ENCODE measurements at places on chromosomes 6 and 20.

DNA sequence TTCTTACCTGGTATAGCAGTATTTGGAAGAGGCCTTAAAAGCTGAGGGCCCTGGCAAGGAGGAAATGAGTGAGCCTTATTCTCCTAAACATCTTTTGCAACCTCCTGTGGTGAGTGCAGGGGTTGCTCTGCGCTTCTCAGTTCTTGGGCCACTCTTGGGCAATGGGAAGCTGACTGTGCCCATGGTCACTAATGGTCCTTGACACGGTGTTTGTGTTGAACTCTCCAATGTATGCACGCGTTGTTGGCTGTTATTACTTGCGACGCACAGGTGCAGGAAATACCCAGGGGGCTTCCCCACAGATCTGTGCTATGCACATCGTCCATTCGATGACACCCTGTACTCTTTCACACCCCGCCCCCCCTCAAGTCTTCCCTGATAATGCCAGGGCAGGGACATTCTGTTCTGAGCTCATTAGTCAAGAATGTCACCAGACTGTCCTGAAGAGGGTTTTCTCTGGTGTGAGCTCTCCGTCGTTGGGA, 79.7 kb downstream of the EDN1 start:
- DNase-seq = no peak

DNA sequence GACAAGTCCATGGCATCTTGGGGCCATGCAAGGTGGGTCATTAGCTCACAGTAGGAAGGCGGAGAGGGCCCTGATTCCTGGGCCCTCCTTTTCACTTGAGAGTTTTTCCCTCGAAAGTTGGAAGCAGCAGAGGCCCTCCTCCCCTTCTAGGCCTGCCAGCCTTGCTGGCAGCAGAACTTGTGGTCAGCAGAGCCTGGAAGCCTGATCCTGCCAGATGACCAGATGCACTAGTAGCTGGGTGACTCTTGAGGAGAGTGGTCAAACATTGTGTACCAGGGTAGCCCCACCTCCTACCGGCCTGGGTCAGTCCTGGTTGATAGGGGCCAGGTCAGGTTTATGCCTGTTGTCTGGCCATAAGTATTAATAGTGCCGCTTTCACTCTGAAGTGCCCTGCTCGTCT, 3.8 kb upstream of the HMGA1 start:
- DNase-seq = no peak

- DNase-seq = no peak
These were observed 26.7 kb downstream of the TNFAIP3 start for GRCh38 chr6:137893726-137894125.

- no peak for DNase-seq
These were observed 29.1 kb downstream of the ARHGAP40 start for GRCh38 chr20:38630727-38631126.

- DNase-seq = no peak
These were observed 621.1 kb upstream of the ADGRB3 start for GRCh38 chr6:68013780-68014515.

- no peak for DNase-seq
These were observed 57.6 kb upstream of the JAG1 start for GRCh38 chr20:10731190-10731965.

DNA sequence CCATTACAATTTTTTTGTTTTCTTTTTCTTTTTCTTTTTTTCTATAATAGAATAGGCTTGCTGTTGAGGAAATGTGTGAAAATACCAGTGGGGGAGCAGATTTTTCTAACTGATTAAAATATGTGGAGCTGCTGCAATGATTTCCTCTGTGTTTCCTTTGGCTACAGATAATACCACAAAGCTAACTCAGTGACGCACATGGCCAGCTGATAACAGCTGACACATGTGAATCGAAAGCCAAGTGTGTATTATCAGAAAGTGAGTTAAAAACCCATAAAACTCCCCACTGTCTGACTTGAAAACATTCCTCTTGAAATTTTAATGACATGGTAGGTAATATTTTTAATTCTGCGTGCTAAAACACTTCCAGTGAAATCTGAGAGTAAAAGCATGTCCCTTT, 70.8 kb upstream of the AHI1 start:
- DNase-seq = peak; percentile 95

DNA sequence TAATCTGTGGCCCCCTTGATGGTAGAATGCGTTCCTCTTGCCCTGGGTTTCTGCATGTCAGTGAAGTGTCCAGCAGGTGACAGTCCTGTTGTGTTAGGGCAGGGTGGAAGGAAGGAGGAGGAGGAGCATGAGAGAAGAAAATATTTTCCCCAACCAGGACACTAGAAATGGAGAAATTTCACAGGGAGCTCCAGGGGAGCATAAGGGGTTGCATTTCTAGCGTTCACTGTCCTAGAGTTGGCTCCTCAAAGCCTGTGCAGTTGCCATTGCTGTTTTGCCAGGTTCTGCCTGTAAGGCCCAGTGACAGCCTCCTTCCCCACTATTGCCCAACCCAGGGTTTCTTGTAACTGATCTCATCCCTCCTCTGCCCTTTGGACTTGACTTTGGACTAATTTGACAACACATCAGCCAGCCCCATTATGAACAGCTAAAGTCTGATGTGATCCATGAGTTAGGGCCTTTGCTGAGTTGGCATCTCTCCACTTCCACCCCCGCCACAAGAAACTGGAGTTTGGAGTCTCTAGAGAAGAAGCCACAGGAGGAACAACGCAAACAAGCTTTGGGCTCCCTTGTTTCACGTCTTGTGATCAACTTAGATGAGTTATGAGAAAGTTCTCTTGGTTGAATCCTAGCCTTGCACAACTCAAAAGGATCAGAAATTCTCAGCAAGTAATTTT, 14.0 kb upstream of the FAM50B start:
- peak; percentile 62 for DNase-seq

DNA sequence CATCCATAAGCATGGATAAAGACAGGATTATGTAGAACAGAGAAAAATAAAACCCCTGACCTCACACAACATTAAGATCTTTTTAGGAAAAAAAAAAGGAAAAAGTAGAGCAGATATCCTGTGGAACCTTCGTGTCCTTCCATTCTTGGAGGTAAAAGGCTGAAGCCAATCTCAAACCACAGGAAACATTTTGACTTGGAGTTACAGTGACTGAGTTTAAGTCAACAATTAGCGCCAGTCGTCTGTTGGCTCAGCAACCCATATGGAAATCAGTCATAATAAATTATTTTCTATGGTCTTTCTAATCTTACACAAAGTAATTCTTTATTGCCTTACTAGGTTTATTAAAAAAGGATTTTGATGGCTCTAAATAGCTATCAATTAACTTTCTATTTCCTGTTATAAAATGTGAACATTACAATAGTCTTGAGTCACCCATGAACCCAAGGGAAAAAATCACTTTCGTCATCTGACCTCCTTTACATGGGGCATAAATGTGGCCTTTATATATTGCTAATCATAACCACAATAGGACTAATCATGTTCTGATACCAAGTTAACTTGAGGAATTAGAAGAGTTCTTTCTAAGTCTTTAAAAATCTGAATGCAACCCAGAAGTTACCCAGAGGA, 592.9 kb downstream of the TFAP2B start:
- DNase-seq = no peak

DNA sequence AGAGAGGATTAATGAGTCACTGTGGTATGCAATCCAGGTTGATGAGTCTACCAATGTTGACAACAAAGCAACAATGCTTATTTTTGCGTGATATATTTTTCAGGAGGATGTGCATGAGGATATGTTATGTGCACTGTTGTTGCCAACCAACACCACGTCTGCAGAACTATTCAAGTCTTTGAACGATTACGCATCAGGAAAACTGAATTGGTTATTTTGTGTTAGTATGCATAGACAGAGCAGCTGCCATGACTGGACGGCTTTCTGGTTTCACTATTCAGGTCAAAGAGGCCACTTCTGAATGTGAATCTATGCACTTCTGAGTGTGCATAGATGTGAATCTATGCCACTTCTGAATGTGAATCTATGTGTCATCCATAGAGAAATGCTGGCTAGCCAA, 134.0 kb upstream of the GRIK2 start:
- no peak for DNase-seq

DNA sequence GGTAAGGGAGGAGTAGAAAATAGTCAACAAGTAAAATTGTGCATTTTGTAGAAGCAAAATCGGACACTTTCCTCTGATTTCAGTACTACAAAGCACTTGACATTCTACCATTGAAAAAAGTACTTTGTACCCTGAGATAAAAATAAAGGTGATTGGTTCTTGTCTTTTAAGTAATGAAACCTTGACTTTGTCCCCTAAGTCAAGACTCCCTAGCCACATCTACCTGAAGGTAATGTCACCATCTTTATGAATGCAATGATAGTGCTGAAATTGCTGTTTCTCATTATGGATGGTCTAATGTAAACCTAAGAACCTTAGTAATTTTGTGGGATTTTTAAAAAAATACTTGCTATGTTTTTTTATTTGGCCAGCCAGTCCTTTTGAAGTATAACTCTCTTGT, 2.4 kb upstream of the MAN1A1 start:
- DNase-seq = no peak

DNA sequence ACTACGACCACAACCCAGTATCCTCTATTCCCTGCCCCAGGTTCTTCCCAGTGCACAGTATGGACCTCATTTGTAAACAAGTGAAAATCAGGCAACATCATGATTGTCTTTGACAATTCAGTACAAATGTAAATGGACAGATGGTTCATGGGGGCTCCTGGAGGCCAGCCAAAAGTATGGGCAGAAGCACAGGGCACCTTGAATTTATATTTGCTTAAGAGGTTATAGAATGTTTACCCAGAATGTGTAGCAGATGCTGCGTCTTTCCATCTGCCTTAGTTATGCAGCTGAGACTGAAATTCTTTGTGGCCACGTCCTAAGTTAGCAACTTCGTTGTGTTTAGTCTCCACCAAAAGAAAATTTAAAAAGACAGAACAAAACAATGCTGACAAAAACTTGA, 559.6 kb upstream of the NRSN1 start:
- no peak for DNase-seq

GRCh38 chr6:53834132-53834531, 39.3 kb downstream of the LRRC1 start:
- DNase-seq = no peak

DNA sequence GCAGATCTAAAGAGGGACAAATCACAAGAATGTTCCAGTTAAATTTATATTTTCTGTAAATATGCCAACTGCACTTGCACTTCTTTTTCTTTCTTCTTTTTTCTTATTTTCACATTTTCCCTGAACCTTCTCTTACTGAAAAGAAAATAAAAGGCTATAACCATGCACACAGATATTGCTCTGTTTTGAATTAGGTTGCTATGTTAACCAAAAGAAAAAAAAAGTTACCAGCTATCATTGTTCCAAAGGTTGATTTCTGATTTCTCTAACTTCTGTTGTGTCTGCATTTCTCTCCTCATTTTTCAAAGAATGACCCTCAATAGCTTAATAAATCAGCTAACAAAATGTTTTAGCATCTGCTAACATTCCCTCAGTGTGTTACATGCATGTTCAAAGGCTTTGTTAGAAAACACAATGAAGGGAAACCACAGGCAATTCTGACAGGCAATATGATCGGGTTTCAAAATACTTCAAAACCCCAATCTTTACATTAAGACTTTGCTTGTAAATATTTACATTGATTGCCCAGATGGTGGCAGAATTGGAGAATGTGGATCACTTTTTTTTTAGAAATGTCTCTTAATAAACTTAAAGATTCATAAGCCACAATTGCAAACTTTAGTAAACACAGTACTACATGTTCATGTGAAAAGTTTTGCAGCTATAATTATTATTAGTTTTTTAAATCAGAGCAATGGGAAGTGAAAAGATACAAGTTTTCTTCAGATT, 928.3 kb upstream of the FLRT3 start:
- no peak for DNase-seq

GRCh38 chr20:31666258-31667042, 28.7 kb downstream of the COX4I2 start:
- DNase-seq = peak; percentile 41

DNA sequence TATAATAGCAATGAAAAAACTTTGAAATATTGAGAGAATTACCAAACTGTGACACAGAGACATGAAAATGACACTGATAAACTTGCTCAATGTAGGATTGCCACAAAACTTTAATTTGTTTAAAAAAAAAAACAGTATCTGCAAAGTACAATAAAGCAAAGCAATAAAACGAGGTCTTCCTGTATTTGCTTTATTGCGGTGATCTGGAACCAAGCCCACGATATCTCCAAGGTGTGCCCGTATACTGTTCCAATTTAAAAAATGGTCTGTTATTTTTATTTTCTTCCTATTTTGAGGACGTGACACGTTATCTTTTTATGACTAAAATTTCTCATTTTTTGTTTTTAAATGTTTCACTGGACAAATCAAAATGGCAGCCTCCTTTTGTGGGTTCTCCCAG, 25.5 kb downstream of the EYA2 start:
- no peak for DNase-seq

- no peak for DNase-seq
These were observed 399.9 kb downstream of the TAF4 start for GRCh38 chr20:61665528-61666470.

DNA sequence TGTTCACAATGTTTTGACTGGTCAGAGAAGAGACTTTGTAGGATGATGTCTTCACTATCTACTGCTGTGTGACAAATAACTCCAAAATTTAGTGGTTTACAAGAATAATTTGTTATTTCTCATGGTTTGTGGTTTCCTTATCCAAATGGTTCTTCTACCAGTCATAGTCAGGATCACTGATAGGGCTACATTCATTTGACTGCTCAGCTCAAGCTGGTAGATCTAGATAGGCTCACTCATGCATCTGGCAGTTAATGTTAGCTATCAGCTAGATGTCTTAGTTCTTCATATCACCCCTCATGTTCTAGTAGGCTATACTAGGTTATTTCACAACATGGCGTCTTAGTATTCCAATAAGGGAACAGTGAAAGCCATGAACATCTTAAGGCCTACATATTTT, 131.0 kb downstream of the ID4 start:
- DNase-seq = no peak

DNA sequence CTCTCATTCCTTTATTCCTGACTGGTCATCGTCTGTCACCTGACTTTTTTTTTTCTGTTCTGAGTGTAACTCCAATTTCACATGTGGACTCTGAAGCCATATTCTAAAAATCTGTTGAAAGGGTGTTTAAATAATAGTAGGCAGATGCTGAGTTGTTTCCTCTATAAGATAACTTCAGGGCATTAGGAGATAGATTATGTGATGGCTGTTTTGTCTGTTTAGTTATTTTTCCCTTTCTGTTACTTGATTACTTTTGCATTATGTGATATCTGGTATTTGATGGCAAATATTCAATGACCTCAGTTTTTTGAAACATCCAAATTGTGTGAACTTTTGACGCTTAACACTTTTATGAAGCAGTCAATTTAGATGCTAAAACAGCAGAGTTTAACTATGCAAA, 486.0 kb downstream of the BCKDHB start:
- no peak for DNase-seq
